ENCODE measurements at places on chromosomes 7 and 10.

DNA sequence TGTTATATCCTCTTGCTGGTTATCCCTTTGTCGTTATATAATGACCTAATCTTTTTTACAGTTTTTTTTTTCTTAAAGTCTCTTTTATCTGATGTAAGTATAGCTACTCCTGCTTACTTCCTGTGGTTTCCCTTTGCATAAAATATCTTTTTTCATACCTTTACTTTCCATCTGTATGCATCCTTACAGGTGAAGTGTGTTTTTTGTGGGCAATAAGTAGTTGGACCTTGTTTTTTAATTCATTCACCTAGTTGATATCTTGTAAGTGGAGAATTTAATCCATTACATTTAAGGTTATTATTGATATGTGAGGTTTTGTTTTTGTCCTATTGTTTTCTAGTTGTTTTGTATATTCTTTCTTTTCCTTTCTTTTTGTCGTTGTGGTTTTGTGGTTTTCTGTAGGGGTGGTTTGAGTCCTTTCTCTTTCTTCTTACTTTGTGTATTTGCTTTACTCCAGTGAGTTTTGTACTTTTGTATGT lies 168.6 kb downstream of the MLLT10 start:
- DNase-seq = peak; percentile 36

- DNase-seq = no peak
These were observed 598 bp downstream of the JAZF1 start for GRCh38 chr7:28180031-28180363.

- peak; percentile 50 for DNase-seq
These were observed 23.7 kb upstream of the ITGB1 start for GRCh38 chr10:32981760-32982159.

- no peak for DNase-seq
These were observed 45.4 kb upstream of the MYO3A start for GRCh38 chr10:25888627-25889026.

GRCh38 chr7:37545619-37546534 lies 97.2 kb upstream of the ELMO1 start:
- DNase-seq = no peak

DNA sequence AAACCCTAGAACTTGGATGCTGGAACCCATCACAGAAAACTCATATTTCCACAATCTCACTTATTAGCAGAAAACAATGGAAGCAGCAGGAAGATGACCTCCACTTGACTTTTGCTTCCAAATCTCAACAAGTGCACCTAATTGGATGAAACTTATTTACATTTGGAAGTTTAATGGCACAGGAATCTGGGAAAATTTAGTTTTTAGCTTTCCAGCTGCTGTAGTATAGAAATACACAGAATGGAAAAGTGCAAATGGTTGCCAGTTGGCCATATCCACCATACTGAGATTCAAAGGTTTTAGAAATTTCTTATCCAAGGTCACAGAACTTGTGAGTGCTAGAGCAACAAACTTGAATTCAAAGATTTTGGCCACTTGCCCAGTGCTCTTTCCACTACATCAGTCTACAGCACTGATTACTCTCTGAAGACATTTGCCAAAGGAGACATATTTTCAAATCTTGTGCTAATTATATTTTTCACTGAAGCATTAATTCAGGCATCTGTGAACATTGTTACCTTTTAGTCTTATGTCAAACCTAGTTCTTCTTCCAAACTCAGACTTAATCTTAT lies 9.3 kb upstream of the AHR start:
- no peak for DNase-seq

DNA sequence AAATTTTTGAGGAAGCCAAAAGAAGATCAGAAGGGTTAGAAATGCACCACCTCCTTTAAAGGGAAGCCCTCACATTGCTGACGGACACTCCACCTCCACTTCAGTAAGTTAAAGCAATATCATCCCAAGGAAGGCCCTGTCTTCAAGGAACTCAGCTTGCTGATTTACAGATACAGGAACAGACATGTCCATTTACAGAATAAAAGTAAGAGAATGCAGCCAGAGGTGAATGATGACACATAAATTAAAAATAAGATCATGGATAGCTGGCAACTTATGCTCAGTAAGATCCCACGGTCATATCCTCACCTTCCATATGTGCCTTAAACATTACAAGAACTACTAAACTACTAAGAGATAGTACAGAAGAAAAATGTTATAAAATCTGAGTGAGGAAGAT lies 20.4 kb downstream of the GRB10 start:
- no peak for DNase-seq

- DNase-seq = no peak
These were observed 62.5 kb downstream of the GATA3 start for GRCh38 chr10:8116926-8117493.

DNA sequence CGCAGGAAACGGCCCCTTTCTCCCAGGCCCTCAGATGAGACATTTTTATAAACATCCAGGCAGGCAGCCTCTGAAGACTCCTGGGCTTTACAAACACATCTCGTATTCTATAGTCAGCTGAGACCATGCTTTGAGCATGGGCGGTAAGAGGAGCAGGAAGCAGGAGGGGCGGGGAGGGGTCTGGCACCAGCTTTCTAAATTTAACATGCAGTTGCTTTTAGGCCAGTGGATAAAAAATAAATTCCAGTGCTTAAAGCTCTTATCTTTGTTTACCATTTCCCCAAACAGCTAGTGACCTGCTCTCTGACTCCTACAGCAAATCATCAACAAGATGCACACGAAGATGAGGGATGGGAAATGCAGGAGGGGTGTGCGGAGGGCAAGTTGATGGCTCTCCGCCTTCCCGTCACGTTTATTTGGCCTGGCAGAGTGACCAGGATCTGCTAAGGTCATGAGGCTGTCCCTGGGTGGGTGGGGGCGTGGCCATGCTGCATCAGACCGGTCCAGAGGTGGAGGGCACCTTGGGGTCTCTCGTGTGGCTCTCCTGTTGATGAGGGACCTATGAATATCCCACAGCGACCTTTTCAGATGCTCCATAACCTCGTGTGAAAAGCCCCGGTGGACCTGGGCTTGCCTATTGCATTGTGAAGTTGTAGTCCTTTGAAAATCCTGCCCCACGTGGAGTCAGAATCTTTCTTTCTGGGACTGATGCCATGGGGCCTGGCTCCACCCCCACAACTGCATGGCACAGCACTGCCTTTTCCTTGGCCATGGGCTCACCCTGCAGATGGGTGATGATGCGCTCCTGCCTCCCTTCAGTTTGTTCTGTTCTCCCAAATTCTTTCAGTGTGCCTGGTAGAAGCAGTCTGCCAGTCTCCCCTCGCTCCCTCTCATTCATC lies 67.5 kb downstream of the PARP12 start:
- no peak for DNase-seq

- DNase-seq = no peak
These were observed 38.5 kb upstream of the AGBL3 start for GRCh38 chr7:134947831-134948230.

GRCh38 chr10:114718374-114718773 lies 60.3 kb upstream of the ABLIM1 start:
- no peak for DNase-seq

- no peak for DNase-seq
These were observed 498 bp downstream of the RHOBTB1 start for GRCh38 chr10:60943316-60944057.

- DNase-seq = no peak
These were observed 46.9 kb downstream of the UNC5B start for GRCh38 chr10:71259282-71259681.

- DNase-seq = no peak
These were observed 138.8 kb downstream of the ADARB2 start for GRCh38 chr10:1598393-1599153.

DNA sequence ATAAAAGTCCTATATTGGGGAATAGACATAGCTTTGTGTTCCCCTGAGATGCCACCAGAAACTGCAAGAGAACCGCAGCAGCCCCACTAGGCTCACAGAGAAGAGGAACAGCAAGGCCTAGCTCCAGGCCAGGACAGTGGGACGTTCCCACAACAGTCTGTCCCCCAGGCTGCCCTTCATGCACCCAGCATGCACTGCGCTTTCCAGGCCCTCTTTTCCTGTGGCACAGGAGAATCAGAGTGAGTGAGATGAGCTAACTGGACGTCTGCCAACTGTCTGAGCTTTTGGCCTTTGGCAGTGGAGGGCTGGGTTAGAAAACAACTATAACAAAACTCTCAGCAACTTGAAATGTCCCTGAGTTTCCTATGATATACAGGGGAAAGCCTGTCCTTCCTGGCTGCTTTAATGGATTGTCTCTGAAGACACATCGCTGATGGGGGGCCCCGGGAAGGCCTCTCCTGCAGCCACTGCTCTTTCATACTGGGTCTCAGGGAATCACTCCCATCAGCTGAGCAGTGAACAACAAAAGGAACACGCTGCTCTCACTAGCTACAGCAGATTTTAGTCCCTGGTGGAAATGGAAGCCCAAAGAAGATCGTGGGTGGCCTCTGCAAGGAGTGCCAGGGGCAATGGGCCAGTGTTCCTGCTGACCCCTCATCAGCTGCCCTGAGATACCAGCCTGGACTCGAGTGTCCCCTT lies 53.5 kb downstream of the PODXL start:
- no peak for DNase-seq

GRCh38 chr7:96479015-96479645 lies 157.2 kb upstream of the SLC25A13 start:
- DNase-seq = peak; percentile 11

GRCh38 chr10:91520661-91521060 lies 110.5 kb downstream of the HECTD2 start:
- DNase-seq = no peak

- no peak for DNase-seq
These were observed 14.8 kb downstream of the HTR5A start for GRCh38 chr7:155084969-155085368.

- DNase-seq = no peak
These were observed 142.4 kb upstream of the PRR15 start for GRCh38 chr7:29421010-29421956.

GRCh38 chr7:107969856-107970255 lies 33.1 kb downstream of the LAMB1 start:
- no peak for DNase-seq

- DNase-seq = no peak
These were observed 114.9 kb upstream of the ZMIZ1 start for GRCh38 chr10:78953799-78954297.

- no peak for DNase-seq
These were observed 186.2 kb upstream of the PRKCQ start for GRCh38 chr10:6766131-6766801.

DNA sequence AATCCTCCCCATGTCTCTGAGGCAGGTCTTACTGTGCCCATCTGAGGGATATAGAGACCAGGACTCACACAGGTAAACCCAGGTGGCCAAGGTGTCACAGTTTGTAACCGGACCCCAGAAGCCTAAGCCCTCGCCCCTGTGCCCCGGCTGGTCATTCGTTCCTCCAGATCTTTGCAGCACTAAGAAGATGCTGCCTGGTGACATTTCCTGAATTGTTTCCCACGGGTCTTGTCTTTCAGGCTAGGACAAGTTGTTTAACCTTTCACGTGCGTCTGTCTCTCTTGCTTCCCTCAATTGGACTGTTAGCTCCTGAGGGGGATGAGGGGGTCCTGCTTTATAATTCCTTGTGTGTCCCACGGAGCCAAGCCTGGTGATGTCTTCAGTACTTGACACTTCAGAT lies 158.0 kb downstream of the KCNMA1 start:
- no peak for DNase-seq

DNA sequence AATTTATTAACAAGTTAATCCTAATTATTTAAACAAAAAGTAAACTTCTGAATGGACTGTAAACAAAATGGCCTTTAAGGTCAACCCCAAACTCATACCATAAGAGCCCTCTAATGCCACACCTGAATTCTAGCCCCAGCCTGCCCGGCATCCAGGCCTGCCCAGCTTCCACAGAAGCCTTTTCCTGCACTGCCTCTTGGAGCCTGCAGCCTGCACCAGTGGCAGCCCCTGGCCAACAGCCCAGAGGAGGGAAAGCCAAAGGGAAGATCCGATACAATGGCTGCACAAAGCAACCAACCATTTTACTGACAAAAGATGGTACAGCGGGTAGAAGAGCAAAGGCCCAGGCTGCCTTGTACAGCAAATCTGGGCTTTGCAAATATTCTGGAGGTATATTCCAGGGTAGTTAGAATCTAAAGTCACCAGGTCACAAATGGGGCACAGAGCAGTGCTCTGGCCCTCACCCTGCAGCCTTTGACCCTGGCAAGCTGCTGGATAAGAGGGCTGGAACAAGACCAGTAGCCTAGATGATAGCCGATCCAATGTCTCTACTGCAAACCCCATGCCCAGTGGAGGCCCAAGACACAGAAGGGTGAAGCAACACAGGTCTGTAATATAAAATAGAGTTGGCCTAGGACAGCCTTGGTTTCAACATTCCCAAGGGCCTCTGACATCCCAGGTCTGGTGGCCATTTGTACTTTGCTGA lies 12.5 kb upstream of the CH25H start:
- no peak for DNase-seq

GRCh38 chr7:104111271-104111670 lies 96.5 kb downstream of the ORC5 start:
- no peak for DNase-seq

GRCh38 chr7:82390936-82391335 lies 52.6 kb downstream of the CACNA2D1 start:
- DNase-seq = no peak

- no peak for DNase-seq
These were observed 326.3 kb upstream of the DGKB start for GRCh38 chr7:15228831-15229230.

GRCh38 chr7:30028749-30029635 lies 780 bp downstream of the PLEKHA8 start:
- peak; percentile 37 for DNase-seq

DNA sequence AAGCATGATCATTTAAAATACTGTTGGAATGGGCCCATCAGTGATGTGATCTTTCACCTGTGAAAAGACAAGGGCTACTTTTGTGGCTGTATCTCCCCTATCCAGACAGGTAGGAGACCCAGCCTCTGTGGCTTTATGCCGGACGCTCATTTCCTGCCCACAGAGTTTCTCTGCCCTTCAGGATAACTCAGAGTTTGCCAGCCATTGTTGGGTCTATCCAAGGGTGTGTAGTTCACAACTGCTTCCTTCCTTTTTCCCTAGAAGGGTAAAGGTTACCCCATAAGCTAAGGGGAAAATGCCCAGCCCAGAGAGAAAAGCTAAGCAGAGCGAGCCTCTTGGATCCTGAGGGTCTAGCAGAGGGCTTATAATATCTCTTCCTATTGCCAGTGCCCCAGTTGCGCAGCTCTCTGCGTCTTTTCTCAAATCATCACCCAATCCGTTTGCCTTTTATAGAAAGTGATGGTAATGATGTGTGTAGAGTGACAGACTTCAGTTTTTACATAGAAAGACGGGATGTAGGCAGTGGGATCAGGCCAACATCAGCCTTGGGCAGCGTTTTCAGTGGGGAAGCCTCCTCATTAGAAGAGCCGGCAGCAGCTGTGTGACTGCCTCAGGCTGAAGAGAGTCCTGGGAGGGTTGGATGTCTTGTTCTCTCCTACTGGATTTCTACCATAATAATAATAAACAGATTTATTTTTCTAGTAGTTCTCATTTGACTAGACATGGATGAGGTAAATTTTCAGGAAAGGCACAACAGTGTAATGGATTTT lies 80.5 kb downstream of the MET start:
- no peak for DNase-seq

DNA sequence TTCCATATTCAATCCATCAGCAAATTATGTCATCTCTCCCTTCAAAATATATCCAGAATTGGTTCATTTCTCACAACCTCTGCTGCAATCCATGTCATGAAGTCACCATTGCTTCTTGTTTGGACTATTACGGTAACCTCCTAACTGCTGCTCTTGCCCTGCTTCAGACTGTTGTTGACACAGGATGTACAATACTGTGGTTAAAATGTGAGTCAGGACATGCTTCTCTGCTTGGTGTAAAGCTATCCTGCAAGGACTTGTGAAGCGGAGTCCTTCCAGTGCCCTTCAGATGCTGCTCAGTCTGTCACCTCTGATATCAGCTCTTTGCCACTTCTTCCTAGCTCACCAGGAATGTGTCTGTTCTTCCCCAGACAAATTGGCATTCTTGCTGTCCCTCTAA lies 10.4 kb upstream of the NXPH1 start:
- DNase-seq = no peak

GRCh38 chr7:155754165-155754564 lies 58.1 kb downstream of the SHH start:
- DNase-seq = no peak

Measured in CD4-positive, alpha-beta T cell treated with Interleukin-21 for 1 hour (primary cell).